ENCODE measurements at places on chromosomes 12 and 14. TPM values are rescaled to one million over a fixed set of nuclear protein-coding genes. Genes with fewer than 3 reads are reported as not detected.

- no peak for DNase-seq
These were observed 138.7 kb downstream of the TTC7B start for GRCh38 chr14:90677484-90678050.

DNA sequence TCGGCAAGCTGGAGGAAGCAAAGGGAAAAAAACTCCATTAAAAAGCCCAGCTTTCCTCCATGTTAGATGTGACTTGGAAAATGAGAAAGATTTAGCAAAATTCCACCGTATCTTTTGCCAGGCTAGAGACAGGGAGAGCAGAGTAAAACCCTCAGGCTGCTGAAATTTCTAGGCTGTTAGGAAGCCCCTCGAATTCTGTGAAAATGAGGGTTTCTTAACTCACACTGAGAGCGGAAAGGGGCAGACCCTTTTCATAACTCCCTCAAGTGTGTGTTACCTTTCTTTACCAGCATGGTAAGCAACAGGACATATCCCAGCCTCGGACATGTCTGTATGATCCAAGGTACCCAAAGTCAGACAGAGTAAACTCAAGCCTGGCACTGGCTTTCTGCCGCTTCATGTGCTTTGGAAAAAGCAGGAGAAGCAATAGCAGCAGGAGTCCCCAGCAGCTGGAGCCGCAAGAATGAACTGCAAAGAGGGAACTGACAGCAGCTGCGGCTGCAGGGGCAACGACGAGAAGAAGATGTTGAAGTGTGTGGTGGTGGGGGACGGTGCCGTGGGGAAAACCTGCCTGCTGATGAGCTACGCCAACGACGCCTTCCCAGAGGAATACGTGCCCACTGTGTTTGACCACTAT, at the start of gene RHOJ:
Gene RHOJ, plus strand, starts transcription at position 37 of the 637 bp plus-strand sequence. Its CDS starts 427 bp downstream, at position 464.
- DNase-seq = peak; percentile 69

- DNase-seq = no peak
These were observed 16.1 kb downstream of the UBC start for GRCh38 chr12:124898200-124898922.

DNA sequence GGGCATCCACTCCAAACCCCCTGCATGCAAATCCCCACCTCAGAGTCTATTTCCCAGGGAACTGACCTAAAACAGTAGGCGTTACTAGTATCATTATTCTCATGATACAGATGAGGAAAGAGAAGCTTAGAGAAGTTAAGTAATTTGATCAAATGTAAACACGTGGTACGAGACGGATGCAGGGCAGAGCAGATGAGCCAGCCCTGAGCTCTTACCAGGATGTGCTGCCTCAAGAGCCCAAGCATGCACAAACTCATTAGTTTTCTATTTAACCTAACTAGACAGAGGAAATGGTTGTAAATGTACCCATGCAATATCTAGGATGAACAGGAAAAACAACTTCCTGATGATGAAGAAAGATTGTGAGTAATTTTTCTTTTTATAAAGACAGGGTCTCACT, 173.3 kb upstream of the RASSF8 start:
- no peak for DNase-seq

GRCh38 chr14:50501642-50502041, 30.7 kb downstream of the MAP4K5 start:
- no peak for DNase-seq

DNA sequence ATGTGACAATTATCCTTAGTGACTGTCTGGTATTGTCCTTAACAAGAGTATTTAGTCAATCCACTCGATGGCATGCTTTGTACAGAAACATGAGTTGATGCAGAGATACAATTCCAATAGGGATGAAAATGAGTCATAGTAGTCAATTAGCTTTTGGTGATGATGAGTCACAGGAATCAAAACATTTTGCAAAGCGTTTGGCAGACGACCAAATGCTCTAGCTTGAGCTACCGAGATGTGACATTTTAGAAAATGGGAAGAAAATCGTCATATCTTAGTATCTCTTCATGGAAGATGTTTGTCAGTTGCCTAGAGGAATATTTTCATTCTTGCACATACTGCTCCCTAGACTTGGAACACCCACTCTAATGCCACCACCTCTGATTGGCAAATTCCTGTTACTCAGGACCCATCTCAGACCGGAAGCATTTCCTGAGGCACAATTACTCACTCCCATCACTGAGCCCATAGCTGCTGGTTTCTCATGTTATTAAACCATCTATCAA, 95.0 kb downstream of the LMNTD1 start:
- peak; percentile 49 for DNase-seq

GRCh38 chr14:73753124-73753886, 39.1 kb upstream of the PNMA1 start:
- peak; percentile 26 for DNase-seq

GRCh38 chr12:76896274-76896673, 17.5 kb upstream of the CSRP2 start:
- DNase-seq = no peak

GRCh38 chr14:56581041-56581727, 1.6 kb downstream of the TMEM260 start:
- no peak for DNase-seq

GRCh38 chr12:30696103-30696408, 387 bp upstream of the IPO8 start:
- peak; percentile 86 for DNase-seq

DNA sequence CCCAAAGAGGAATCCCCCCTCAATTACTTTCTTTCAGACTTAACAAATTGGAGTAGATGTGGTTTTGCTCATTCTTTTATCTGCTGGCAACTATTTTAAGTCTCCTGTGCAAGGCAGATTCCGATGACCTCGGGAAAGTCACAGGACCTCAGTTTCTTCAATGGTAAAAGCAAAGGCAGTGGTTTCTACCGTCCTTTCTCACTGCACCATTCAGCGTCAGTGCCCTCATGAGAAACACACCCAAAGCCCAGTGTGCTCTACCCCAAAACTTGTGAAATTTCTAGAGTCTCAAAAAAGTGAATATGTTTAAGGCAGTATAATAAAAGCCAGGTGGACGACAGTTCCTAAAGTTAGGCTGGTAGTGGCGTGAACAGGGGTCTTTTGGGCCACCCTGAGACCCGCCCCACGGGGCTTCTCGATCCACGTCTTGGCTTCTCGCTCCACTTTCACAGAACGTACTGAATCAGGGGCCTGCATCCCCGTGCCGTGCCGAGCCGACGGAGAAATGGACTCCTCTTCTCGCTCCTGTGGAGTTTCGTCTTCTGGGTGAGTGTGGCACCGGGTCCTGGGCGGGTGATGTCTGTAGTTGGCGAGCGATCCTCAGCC, 1.3 kb upstream of the ARHGAP5 start:
- no peak for DNase-seq

DNA sequence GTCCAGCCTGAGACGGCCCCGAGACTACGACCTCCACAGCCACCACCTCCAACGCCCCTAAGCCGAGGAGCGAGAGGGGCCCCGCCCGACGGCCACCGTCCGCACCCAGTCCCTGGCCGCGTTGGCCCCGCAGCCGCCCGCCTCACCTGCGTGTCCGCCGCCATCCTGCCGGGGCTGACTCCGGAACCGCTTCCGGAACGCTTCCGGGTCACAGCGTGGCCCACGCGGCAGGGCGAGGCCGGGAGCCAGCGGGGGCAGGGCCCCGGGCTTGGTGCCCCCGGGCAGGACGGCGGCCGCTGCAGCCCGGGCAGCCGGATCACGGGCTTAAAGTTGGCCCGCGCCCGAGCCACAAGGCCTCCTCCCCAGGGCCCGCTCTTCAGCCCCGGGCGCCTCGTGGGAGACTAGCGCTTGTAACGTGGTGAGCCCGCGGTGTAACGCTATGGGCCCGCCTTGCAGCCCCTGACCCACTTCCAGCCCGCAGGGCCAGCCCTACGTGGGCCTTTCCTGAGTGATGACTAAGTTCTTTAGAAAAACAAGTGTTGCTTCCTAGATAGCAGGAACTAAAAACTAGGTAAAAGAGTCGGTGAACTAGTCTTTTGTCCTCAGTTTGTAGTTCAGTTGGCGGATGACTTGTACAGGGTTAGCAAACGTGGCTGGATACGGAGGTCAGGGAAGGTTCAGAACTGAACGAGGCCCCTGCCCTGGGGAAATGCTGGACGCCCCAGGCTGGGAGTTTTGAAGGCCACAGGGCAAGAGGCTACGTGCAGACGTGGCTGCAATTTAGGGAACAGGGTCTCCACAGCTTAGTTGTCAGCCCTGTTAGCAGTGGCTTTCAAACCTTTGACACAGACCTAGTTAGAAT, at the start of gene GCN1:
Gene GCN1, minus strand, starts transcription at position 182 of the 862 bp plus-strand sequence. Its CDS starts 18 bp downstream, at position 164.
- DNase-seq = peak; percentile 59

DNA sequence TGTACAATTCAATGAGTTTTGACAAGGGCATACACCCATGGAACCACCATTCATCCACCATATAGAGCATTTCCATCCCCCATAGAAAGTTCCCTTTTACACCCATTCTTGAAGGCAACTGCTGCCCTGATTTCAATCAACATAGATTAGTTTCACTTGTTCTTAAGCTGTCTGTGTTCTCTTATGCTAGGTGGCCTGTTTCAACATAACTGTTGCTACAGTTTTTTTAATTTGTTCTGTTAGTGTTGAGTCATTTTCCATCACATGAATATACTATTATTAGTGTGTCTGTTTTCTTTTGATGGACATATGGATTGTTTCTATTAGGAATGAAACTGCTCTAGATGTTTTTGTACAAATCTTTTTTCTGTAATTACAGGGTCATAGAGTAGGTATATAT, 123.4 kb downstream of the PTPRQ start:
- no peak for DNase-seq

GRCh38 chr14:77264466-77265186, 6.4 kb downstream of the NGB start:
- no peak for DNase-seq

GRCh38 chr14:80223696-80224465, 12.6 kb upstream of the DIO2 start:
- DNase-seq = no peak

DNA sequence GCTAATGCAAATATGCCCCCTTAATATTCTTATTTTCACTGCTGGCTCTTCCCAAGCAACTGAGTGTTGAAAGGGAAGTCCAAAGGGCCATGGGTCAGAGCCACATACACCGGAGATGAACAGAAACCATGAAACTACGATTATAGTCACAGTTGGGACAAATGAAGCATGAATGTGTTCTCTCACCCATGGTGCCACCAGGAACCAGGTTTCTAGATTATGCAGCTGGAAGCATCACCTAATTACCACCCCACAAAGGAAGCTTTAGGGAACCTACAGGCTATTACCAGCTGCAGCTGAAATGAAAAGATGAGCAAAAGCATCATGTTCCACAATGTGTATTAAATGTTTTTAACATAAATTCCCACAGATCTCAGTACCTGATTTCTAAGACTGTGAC, 15.4 kb downstream of the TMTC1 start:
- no peak for DNase-seq

DNA sequence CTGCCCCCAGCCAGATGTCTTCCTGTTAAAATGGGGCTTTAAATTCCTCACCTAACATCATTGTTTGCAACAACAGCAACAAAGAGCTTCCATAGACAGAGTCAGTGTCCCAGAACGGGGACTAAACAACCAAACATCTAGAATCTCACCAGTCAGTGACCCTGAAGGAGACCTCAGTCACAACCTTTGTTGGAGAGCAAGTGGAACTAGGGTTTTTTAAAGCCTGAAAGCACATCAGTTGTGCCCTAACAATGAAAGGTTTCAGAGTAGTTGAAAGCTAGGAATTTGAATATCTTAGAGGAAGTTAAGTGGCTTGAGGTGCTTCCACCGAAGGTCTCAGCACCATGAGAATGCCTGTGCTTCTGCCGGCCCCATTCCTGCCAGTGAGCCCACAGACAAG, 5.0 kb upstream of the ALDH2 start:
- no peak for DNase-seq

DNA sequence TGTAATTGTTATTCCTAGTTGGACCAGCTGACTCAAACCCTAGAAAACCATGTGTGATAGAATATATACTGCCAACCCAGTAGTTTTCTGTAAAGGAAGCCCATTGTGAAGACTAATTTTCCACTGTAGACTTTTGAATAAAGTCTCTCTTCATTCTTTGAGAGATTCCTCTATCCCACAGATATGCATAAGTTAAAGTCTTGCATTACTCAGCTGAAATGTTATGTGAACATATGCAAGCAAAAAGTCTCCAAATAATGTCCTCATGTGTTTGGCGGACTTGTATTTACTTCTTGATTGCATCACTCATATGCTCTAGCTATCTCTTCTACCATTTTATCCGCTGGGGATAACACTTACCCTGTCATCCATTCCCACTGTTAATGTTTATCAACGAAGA, 35.1 kb upstream of the OTOGL start:
- DNase-seq = peak; percentile 78

GRCh38 chr12:13851828-13852227, 129.6 kb downstream of the GRIN2B start:
- DNase-seq = no peak

GRCh38 chr14:96082420-96083300, 43.5 kb downstream of the C14orf132 start:
- DNase-seq = no peak

Gene GYS2
- total RNA-seq = not detected

Gene NYNRIN
- 33.0 TPM for total RNA-seq

Gene C12orf54
- not detected for total RNA-seq

All from skin of body (tissue), 3 donors.